ENCODE measurements at places on chromosomes 5 and 9.
A peak's percentile ranks its signal among the peaks of the same experiment; 100 is the strongest.

- no peak for DNase-seq
Measured at GRCh38 chr9:117473293-117473692, 58.4 kb upstream of the ASTN2 start.

DNA sequence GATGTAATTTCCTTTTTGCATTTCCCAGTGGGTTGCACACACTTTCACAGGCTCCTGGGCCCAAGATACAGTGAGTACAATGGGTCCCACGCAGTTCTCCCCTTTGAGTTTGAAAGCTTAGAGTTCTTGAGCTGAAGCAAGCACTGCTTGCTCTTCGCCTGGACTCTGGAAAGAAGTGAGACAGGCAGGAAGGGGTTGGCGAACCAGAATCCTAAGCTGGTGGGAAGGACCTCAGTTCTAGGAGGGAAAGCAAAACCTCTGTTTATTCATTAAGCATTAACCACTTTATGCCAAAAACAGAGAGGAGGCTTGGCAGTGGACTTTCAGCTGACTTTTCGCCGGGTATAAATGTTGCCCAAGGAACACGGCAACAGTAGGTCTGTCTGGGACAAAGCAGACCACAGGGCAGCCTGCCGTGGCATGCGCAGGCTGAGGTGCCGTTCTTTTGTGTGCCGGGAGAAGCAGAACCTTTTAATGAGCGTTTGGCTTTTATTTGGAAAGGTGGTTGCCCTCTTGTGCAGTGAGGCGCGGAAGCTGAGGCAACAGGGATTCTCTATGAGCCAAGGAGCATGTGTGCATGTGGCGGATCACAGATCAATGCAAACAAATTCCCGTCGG is 239.9 kb upstream of the PANK3 start:
- DNase-seq, result no peak

GRCh38 chr9:3497401-3497800 is 28.4 kb downstream of the RFX3 start:
- no peak for DNase-seq

DNA sequence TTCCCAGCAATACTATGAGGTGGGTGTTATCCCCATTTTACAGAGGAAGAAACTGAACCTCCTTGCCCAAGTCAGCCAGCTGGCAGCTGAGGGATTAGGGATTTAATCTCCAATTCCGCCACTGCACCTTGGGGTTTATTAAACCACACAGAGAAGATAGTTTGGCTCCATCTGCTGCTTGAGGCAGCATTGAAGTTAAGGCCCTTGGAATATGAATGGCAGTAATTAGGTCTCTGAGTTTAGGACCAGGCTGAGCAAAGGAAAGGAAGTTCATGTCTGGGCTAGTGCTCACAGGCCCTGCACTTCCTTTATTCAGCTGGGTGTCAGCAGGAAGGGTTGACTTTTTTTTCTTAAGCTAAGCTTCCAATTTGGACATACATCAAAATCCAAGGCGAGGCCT is 86.9 kb upstream of the GDNF start:
- peak; percentile 10 for DNase-seq

DNA sequence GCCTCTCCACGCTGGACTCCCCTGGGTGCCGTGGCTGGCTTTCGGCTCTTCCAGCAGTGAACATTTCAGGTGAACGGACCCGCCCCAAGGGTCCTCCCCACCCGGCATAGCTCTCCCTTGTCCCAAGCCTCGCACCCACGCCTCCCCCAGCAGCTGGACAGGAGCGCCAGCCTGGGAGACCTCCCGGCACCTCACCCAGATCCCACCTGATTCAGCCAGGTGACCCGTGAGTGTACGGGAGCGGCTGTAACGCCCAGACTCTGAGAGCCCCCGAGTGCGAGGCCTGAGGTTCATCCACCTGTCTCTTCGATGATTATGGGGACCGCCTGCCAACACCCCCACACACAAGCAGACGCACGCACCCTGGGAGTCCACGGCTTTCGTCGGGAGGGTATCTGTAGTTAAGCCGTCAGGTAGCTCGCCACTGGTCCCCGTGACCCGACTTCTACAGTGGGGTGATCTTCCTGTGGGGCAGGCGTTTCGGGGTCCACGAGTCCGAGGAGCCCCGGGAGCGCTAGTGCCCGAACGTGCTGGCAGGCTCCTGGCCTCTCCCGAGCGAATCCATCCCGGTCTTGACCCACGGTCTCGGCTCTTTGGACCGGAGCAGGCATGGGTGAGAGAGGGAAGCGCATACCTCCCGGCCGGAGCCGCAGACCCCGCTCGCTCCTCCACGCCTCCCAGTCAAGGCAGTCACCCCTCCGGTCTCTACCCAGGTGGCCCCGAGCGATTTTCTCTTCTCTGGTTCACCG is 14.9 kb downstream of the TRIM7 start:
- no peak for DNase-seq

DNA sequence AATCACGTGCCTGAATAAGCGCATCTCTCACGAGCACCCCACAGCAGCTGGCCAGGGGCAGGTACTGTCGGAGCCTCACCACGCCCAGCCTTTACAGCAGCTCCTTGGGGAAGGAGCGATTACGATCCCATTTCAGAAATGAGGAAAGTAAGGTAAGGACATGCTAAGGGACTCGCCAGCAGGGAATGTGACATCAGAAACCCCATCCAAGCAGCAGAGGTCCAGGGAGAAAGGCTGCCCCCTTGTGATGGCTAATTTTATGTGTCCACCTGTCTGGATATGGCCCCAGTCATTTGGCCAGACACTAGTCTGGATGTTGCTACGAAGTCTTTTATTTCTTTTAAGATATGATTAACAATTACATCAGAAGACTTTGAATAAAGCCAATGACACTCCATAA is 77.3 kb downstream of the UBE2QL1 start:
- no peak for DNase-seq

- no peak for DNase-seq
Measured at GRCh38 chr9:95283673-95284072, 33.8 kb downstream of the FANCC start.

GRCh38 chr5:14177634-14178033 is 34.5 kb downstream of the TRIO start:
- DNase-seq, result no peak

- DNase-seq, result no peak
Measured at GRCh38 chr5:3595006-3595961, at the start of gene IRX1. Gene IRX1, plus strand, starts transcription at chr5:3595832. Its CDS starts 274 bp downstream, at chr5:3596106.

DNA sequence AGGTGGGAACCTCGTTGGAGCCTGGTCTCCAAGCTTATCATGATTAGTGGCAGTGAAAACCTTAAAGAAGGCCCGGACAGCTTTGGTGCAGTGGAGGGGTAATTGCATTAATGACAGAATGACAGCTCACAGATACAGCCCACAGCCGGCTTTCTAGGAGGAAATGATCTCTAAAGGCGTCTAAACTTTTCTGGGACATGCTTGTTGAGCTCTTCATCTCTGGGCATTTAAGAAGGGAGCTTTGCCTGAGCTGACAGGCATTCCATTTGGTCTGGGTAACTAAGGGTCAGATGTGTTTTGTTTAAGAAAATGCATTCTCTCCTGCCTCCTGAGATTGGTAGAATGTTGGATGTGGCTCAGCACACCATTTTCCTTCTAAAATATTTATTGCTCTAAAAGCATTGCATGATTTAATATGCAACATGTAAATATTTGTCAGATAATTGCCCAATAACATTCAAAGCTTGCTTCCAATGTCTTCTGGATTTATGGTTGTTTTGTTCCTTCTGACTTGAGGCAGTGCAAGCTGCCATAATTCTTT is 4.0 kb downstream of the ANKRD33B start:
- DNase-seq, result no peak

DNA sequence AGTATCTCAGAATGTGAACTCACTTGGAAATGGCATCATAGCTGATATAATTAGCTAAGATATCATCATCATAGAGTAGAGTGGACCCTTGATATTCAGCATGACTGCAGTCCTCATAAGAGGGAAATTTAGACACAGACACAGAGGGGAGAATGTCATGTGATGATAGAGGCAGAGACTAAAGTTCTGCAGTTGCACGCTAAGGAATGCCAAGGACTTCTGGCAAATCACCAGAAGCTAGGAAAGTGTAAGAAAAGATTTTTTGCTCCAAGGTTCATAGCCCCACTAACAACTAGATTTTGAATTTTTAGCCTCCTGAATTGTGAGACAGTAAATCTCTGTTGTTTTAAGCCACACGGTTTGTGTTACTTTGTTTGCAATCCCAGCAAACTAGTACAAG is 612.6 kb upstream of the ST8SIA4 start:
- no peak for DNase-seq

GRCh38 chr5:58828258-58828657 is 245.4 kb downstream of the RAB3C start:
- no peak for DNase-seq

- no peak for DNase-seq
Measured at GRCh38 chr9:90972057-90972456, 170.4 kb downstream of the SYK start.

- DNase-seq, result no peak
Measured at GRCh38 chr9:22528485-22528884, 81.9 kb downstream of the DMRTA1 start.

- no peak for DNase-seq
Measured at GRCh38 chr9:126745574-126746411, 59.0 kb upstream of the ZBTB43 start.

- no peak for DNase-seq
Measured at GRCh38 chr5:137501226-137501625, 2.1 kb upstream of the SPOCK1 start.

DNA sequence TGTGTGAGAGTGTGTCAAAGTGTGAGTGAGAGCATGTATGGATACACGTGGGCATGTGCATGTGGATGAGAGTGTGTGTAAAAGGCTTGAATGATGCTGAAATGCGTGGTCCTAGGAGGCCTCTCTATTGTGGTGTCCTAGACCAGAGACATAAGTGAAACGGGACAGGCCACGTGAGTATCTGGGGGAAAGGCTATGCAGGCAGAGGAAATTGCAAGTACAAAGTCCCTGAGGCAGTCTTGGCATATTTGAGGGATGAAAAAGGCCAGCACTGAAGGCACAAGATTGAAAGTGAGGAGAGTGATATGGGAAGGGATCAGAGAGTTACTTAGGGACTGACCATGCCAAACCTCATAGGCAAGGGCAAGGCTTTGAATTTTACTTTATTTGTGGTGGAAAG is 67.2 kb upstream of the CCDC152 start:
- no peak for DNase-seq

DNA sequence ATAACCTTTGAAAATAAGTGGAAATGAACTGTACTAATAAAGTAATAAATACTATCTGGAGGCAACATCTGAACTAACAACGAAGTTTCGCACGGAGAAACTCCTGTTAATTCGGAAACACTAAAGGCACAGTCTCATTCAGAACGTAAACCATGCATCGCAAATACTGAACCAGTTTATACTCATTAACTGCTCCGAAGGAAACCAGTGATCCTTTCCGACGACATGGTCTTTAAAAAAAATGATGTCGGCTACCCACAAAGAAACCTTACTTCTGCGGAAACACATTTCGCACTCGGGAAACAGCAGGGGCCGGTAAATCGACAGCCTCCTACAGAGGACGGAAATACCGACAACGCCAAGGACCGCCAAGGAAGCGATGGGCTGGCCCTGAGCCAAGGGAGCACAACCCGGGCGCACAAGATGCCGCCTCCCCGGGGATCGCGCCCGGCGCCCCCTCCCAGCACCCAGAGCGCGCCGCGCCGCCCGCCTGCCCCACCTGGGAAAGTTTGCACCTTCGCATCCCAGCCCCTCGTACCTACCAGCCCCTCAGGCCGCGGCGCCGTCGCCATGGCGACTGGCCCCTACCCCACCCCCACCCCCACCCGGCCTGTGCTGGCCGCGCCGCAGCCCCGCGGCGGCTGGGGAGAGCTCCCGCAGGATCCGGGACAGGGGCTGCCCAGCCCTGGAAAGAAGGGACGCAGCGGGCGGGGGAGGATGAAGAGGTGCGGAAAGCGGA is 732 bp downstream of the PRKAA1 start:
- peak; percentile 46 for DNase-seq

GRCh38 chr9:14311171-14311949 is 2.6 kb downstream of the NFIB start:
- DNase-seq, result no peak

- DNase-seq, result no peak
Measured at GRCh38 chr5:1298067-1298551, 3.2 kb upstream of the TERT start.

GRCh38 chr9:86324308-86324707 is 29.9 kb downstream of the TUT7 start:
- no peak for DNase-seq

GRCh38 chr5:117588611-117589010 is 1014.0 kb upstream of the SEMA6A start:
- DNase-seq, result no peak

GRCh38 chr5:150265870-150266383 is 23.6 kb downstream of the CAMK2A start:
- no peak for DNase-seq

DNA sequence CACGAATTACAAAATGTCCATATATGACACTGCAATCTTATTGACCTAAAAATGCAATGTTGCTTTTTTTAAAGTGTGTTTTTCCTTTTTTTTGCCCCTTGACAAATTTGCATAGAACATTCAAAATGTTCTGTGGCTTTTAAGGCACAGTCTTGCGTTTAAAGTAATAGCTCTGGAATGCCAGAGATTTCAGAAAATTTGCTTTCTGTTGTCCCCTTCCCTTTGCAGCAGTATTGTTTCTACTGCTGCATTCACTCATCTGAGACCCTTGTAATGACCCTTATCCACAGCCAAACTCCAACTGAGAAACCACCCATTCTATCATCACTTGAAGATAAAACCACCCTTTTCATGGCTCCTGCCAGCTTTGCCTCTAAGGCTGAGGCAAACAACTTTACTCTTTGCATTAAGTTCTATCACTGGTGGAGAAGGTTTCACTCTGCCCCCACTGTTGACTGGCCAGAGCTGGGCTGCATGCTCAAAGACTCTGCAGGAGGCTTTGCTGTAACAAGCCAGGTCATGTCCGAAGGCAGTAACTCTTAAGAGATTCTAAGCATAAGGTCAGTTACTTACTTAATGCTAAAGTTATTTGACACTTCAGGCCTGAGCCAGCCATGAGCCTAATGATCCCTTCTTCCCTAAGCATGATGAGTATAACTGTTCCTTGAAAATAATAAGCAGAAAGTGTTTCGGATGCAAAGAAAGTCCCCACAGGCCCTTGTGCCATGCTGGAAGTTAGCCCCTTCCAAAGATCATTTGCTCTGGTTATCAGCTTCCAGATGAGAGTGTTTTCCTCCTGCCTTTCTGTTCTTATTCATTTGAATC is 101.9 kb downstream of the CD180 start:
- DNase-seq, result peak; percentile 27

DNA sequence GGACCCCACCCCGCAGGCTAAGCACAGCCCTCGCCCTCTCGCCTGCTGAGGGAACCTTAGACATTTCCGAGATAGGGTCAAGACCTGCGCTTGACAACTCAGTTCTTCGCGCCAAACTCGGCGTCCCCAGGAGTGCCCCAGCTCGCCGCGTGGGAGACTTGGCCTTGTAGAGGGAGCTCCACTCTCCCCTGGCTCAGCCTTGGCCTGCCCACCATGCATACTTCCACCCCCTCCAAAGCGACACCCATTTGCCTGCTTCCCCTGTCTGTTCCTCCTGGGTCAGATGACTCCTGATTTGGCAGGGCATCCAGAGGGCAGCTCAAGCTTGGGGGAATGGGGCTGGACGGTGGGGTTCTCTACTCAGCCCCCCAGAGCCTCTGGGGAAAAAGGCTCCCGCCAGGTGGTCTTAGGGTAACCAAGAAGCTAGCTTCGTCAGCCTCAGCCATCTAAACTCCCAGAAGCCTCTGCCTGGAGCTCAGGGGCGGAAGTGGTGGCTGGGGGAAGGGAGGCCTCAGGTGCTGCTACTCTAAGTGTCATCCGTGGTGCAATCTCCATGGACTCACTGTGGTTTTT is 560 bp downstream of the DOCK2 start:
- no peak for DNase-seq

Measured in HFF-Myc (cell line).